ENCODE measurements at places on chromosomes 5 and 9.

- DNase-seq, result no peak
Measured at GRCh38 chr9:81559709-81560108, 129.6 kb downstream of the TLE1 start.

DNA sequence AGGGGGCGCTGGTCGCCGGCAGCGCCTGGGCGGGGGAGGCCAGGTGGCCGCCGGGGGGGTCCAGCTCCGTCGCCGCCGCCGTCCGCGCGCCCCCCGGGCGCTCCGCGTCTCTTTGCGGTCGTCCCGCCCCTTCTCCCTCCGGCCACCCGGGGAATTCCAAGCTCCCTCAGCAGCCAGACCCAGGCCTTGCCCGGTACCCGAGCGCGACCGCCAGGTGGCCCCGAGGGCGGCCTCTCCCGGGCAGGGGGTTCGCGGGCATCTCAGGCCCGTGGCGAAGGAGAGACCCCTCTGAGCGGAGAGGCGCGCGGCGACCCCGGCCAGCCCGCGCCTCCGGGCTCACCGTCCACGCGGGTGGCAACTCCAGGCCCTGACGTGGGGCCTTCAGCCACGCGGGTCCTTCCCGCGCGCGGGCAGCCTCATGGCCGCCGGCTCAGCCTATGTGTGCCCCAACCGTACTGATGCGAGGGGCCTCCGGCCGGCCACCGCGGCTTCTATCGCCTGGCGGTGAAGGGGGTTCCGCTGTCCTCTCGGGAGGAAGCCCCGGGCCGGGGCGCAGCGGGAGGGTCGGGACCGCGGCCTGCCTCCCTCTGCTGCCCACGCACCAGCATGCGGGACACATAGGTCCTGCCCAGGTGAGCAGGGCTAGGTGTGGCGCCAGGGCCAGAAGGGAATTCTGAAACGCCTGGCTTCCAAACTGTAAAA lies 529 bp upstream of the NRARP start:
- peak; percentile 48 for DNase-seq

DNA sequence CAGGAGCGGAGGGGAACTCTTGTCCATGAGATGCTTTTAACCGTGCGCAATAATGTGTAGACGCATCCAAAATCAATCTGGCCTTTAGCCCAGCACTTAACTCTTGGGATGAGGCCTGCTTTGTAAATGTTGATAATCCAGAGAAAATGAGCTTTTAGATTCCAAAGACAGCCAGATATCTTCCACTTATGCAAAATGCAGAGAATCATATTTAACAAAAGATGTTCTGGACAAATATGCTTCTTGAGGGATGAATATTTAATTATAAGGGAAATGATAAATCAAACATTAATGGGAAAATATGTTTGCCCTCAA lies 5.6 kb downstream of the S1PR3 start:
- DNase-seq, result no peak

- DNase-seq, result peak; percentile 27
Measured at GRCh38 chr9:131503626-131504465, 1.1 kb downstream of the POMT1 start.

DNA sequence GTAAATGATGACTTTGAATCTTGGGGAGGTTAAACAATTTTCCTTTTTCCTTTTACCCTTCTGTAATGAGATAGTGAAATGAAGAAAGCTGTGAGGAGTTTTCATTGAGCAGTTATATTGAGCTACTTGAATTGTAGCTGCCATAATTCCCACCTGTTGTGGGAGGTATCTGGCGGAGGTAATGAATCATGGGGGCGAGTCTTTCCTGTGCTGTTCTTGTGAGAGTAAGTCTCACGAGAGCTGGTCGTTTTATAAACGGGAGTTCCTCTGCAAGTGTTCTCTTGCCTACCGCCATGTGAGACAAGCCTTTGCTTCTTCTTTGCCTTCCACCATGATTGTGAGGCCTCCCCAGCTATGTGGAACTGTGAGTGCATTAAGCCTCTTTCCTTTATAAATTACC lies 258.4 kb downstream of the FER start:
- DNase-seq, result no peak

DNA sequence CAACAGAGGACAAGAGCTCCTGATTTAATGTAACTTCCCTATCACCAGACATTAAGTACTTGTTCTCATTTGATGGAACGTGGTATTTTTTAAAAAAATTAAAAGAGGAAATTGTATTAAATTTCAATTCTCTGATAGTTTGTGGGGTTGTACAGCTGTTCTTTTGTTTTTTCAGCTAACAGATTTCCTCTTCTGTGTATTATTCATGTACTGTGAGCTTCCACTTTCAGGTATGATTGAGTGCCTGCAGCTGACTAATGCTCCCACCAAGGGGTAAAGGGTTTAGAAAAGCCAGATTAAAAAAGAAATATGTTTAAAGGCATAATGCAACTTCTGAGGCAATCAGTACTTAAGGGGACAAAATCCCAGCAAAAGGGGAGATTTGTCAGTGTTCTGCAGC lies 117.7 kb upstream of the ACTBL2 start:
- no peak for DNase-seq

GRCh38 chr5:150144246-150144801 lies 11.3 kb downstream of the PDGFRB start:
- DNase-seq, result no peak

DNA sequence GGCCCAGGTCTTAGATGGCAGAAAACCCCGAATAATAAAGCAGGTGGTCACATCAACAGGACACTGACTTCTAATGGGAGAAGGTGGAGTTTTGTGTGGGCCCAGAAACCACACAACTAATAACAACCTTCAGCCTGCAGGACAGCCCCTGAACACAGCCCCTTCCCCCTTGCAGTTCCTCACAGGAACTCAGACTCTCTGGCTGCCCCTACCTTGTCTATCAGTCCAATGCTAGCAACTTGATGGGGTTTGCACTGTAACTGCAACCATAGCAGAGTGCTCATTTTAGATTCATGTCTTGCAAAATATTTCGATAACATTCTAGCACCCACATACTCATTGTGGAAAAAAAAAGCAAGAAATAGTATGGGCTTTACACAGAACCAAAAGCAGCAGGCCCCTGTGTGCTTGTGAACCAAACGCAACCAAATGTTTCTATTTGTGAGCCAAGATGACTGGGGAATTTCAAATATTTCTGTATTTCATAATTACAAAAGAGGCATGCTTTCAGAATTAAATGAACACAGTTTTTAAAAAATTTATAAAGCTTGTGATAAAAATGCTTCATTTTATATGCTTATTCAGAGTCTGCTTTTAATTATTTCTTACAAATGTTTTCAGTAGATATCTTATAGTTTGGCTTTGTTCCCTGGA lies 62.7 kb upstream of the PDE4D start:
- no peak for DNase-seq

DNA sequence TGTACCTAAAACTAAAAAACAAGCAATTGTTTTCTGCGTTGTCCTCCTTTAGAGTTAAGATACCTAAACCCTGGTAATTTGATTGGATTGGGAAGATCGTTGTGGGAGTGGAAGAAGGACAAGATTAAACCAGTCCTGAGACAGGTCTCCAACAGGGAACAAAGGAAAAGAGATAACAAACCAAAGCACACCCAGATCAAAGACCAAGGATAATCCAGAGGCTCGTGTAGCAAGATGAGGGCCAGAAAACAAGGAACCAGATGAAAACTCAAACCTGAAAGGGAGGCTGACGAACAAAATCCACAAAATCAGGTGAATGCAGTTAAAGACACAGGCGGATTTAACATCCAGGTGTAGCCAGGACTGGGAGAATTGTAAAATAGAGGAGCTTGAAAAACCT lies 618.1 kb downstream of the SLCO4C1 start:
- DNase-seq, result no peak

GRCh38 chr9:131889437-131890251 lies 149.8 kb upstream of the RAPGEF1 start:
- no peak for DNase-seq

DNA sequence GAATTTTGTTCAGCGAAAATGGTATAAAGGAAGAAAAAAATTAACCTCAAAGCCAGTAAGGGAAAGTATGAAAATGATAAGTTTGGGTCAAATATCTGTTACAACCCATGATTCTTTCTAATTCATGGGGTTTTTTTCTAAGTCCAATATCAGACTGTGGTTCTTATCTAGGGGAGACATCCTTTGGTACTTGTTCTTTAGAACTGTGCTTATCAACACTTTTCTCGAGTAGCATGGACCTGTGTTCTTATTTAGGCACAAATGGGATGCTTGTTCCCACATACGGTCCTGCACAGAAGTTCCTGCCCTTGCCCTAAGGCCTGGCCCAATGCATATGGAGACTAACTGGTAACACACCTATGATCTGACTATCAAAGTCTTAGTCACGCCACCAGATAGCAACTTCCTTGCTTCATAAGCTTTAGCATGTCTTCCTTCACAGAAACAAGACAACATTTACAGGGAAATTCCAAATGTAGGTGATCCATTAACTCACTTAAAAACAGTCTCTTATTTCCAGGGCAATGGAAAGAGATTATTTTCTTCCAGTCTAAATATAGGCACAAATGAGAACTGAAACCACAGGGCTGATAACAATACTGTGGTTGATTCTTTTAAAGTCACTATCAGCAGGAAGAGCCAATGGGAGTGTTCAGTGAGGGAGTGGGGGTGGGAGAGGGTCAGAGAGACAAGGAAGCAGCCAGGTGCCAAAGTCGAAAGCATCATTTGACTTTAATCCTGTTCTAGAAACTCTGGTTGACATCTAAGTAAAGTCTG lies 268.8 kb upstream of the ANKRD55 start:
- no peak for DNase-seq

GRCh38 chr5:56686337-56687195 lies 128.8 kb upstream of the MAP3K1 start:
- DNase-seq, result no peak

DNA sequence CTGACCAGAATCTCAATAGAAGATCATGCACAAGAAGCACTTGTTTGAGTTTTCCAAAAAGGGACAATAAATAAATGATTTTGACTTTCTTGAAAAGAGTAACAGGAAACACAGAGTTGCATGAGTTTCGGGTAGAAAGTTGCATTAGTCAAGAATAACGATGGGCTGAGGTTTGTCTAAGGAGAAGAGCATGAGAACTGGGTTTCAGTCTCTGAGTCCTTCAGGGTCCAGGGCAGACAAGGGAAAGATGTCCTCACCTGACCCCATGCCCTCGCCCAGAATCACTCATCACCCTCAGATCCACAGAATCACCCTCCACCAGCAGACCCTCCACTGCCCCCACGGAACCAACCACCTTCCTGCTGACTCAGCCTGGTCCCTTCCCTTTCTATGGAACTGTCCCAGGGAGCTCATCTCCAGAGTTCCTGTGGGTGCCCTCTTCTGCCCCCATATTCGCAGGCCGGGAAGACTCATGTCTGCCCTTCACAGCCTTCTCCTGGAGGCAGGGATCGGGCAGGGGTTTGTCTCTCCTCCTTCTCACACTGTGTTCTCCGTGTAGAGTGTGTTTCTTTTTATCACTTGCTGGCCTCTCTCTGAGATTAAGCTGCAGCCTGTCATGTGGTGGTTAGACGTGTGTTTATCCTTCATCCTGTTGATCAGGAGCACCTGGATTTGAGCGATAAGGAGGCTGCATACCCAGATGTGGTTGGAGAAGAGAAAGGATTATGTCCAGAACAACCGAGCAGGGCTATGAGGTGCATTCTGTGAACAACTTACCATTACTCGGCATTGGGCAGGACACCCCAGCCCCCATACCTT lies 442.6 kb downstream of the MAT2B start:
- no peak for DNase-seq

DNA sequence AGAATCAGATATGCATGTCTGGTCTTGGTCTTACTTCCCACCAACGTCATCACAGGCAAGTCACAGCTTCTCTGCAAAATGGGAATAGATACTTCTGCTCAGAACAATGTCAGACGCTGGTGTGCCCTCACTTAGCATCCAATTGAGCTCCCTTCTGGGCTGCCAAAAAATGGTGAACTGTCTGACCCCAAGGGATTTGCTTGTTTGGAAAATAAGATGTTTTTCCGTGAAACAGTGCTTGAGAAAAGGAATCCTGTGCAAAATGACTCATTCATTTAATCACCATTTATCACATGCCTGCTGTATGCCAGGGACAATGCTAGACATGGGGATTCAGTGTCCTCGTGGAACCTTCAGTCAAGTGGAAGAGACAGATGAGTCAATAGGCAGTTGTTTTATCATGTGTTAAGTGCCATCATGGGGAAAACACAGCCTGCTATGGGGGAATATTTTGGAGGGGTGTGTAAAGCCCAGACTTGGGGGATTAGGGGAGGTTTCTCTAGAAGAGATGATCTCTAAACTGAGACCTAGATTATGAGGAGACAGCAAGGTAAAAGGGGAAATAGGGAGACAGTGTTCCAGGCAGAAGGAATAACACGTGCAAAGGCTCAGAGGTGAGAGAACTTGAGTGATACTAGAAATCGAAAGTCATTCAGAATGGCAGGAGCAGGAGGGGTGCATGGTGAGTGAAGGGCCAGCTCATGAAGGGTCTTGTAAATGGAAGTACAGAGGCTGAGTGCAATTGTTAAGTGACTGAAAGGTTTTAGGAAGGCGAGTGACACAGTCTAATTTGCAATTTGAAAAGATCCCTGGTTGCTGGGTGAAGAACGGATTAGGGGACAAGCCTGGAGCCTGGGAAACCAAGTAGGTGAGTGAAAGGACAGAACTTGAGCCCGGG lies 3.9 kb downstream of the NIPAL4 start:
- DNase-seq, result no peak

DNA sequence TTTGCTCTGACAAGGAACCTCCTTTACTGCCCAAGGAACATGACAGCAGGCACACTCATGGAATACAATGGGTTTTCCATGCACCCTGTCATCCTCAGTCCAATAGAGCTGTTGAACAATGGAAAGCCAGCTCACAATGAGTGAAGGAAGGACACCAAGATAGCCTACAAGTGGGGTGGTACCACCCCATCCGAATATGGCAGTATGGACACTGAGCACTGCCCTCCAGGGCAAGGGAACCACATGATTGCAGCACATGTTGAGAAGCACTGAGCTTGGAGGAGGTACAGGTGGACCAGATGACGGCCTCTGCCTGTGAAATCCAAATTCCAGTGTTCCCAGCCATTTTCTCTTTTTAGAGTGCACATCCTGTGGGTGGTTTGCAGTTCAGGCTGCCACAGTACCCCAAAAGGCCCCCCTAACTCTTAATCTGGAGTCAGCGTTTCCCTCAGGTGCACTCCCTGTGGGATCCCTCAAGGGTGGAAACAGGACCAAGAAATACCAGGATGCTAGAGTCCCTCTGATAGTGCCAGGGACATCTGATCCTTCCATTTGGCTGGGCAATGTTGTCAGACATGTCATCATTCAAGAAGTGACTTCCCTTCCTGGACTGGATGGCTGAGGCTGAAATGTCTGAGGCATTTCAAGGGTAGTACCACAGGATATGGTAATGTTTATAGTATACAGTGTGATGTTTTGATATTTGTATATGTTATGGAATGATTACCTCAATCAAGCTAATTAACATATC lies 48.9 kb downstream of the SMC2 start:
- no peak for DNase-seq

DNA sequence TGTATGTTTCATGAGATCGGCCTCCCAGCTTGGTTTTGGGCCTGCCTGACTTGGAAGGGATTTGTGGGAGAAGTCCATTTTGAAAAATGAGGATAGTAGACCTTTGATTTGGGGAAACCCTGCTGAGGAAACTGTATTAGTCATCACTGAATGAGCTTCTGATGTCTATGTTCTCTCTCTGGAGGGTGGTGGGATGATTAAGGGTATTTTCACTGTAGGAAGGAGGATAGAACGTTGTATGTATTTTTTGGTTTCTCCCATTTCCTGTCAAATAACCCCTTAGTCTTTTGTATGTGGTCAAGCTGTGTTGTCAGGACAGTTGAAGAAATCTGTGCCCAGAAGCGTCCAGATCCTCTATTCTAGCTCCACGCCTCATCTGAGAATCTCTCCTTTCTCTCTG lies 151.9 kb downstream of the INSYN2B start:
- DNase-seq, result no peak

GRCh38 chr9:132150256-132150655 lies 11.6 kb upstream of the NTNG2 start:
- DNase-seq, result no peak

GRCh38 chr9:119781886-119782285 lies 412.7 kb upstream of the BRINP1 start:
- no peak for DNase-seq

All from stimulated activated CD4-positive, alpha-beta T cell treated with anti-CD3 and anti-CD28 coated beads, Interleukin-12 subunit alpha, Interleukin-12 subunit beta, amount 100 ng/mL, for 24 hours (primary cell).